Stimulated activated CD4-positive, alpha-beta T cell treated with anti-CD3 and anti-CD28 coated beads, Interleukin-12 subunit alpha, Interleukin-12 subunit beta, amount 100 ng/mL, for 48 hours (primary cell): ENCODE measurements at places on chromosomes 11 and 22.

GRCh38 chr11:56010716-56011115, 16.3 kb upstream of the OR5F1 start:
- no peak for DNase-seq

DNA sequence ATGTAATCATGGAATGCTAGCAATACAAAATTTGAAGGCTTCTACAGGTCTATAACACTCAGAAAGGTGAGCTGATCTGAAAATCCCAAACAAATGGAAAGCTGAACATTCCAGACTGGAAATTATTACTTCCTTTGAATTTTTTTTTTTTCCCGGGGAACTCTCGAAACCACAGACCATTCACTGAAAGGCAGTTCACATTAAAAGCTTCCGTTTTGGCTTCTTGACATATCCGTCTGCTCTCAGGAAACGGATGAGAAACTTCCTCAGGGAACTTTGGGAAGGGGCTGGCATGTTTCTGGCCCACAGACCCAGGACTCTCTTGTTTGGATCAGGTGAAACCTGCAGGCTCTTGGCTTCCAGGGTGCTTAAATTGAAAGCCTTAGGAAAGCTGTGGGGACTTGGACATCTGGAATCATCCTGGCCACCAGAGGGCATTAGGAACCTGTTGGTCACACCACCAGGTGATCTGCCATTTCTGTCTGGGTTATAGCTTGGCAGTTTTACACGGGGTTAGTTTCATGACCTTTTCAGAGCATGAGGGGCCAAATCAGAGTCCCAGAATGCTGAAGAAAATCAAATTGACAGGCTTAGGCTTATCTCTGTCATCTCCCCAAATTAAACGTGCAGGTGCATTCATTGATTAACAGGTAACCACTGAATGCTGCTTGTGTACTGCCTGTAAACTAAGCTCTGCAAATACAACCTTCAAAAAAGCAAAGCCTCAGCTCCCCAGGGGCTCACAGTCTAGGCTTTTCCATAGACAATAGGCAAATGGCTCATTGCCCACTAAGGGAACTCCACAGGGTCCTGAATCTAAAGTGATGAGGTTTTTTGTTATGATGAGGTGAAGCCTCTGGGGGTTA, 22.7 kb upstream of the GRAMD1B start:
- DNase-seq: peak; percentile 51

DNA sequence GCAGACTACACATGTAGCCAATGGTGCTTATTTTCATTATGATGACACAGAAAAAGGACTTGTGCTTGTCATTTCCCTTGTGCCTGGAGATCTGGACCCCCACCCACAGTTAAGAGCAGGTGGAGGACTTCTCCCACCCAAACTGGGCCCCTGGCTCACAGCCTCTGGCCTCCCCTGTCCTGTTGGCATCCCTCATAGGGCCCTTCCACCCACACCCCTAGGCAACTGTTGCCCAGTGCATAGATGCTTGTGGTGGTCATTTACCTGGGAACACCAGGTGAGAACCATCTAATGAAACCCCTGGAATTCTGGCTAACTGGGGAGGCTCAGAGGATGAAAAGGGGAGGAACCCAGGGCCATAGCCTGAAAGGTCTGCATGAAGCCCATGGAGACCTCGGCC, 355.9 kb downstream of the BUD13 start:
- DNase-seq: no peak

GRCh38 chr22:49544286-49544685, 283.4 kb downstream of the BRD1 start:
- DNase-seq: no peak

GRCh38 chr11:117011541-117011898, 86.7 kb downstream of the SIK3 start:
- DNase-seq: no peak

- no peak for DNase-seq
Measured at GRCh38 chr11:18780329-18780728, 11.3 kb downstream of the PTPN5 start.

GRCh38 chr11:61406991-61407728, 14.8 kb downstream of the TMEM216 start:
- DNase-seq: no peak

- DNase-seq: no peak
Measured at GRCh38 chr22:38255697-38256096, 17.1 kb downstream of the TMEM184B start.

DNA sequence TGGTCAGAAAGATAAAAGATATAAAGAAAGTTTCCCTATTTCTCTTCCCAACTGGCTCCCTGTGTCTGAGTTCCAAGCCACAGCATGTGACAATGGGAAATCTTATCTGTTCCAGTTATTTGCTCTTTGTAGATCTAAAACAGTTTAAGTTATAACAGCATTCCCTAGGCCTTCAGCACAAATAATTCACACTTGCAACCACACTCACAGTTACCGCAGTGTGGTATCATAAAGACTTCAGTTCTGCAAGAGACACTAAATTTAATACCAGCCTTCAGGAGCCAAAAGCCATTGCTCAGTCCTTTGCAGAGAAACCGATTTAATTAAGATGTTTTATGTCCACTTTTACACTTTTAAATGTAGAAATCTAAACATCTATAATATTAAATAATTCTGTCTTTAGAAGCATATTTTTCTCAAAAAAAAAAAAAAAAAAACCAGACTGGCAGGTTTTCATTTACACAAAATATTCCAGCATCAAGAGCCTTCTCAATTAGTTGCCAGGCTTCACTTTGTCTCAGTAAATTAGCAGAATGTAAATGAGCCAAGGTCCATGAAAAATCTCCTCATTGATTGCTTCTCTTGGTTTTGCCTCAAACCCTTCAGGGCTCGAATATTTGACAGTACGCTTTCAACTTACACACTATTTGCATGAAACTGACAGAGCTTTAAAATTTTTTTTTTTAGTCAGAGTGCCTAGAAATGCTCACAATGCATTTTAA, 300.0 kb upstream of the DDI1 start:
- no peak for DNase-seq

DNA sequence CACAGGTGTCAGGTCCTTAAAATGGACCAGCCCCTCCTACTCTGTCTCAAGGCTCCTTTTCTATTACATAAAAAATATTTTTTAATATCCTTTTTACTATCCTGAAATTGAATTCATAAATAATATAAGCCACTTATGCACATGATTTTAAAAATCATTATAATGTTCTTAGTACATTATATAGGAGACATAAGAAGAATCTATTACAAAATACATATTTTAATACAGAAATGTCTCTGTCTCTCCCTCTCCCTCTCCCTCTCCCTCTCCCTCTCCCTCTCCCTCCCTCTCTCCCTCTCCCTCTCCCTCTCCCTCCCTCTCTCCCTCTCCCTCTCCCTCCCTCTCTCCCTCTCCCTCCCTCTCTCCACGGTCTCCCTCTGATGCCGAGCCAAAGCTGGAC, 52.0 kb upstream of the SLC6A5 start:
- DNase-seq: no peak

DNA sequence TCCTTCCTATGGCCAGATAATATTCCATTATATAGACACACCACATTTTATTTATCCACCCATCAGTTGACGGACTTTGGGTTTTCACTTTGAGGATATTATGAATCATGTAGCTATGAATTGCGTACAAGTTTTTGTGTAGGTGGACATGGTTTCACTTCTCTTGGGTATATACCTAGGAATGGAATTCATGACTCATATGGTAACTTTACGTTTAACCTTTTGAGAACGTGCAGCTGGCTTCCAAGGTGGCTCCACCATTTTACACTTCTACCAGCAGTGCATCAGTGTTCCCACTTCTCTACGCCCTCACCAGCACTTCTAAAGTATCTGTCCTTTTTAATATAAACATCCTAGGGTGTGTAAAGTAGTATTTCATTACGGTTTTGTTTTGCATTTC, 112.0 kb downstream of the PLEKHA7 start:
- no peak for DNase-seq

DNA sequence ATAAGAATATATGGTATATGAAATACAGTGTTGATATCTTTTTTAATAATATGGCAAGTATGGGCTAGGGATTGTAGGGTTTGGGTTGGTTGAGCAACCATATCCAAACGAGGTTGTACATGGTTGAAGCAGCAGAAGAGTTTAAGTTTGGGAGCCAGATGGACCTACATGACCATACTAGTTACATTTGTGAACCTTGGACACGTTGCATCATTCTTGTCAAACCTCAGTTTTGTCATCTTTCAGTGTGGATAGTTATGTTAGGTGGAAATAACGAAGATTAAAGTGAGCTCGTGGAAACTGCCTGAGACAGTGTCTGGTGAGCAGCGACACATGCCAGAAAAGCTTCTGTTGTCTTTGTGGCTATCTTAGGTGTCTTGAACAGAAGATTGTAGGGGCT, 307.1 kb upstream of the KIRREL3 start:
- no peak for DNase-seq

DNA sequence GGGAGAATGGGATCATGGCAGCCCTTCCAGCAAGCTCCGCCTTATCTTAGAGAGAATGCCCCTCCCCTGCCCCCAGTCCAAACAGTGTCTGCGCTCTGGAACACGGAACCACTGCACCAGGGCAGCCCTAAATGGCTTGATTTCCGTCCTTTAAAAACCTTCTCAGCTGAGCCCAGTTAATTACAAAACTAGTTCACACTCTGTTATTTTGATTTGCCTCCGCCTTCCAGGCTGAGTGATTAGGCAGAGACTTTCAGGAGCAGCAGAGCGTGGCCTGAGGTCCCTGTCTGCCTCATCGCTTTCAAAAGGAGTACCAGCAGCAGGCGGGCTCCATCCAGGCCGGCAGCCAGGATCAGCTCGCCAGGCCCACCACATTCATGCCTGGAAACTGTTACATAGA, 313.0 kb downstream of the BRD1 start:
- no peak for DNase-seq

- no peak for DNase-seq
Measured at GRCh38 chr11:34308049-34308912, 49.5 kb downstream of the ABTB2 start.

DNA sequence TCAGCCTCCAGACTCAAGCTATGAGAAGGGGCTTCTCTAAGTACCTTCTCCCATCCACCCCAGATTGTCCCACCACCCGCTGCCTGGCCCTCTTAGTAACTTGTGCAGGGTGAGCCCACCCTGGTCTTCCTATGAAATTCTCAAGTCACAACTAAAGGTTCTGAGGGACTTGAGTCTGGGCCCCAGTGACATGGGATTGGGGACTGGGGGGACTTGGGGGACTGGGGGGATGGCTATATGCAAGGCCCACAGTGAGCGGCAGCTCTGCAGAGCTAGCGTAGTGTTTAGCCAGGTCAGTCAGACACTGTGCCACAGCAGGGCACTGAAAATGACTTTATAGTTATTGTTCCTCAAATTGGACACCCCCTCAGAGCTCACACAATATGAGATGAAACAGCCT, 622.3 kb upstream of the CADM1 start:
- no peak for DNase-seq

GRCh38 chr11:129637983-129638776, 177.5 kb upstream of the TMEM45B start:
- no peak for DNase-seq

- no peak for DNase-seq
Measured at GRCh38 chr11:41267451-41267850, 192.0 kb downstream of the LRRC4C start.

DNA sequence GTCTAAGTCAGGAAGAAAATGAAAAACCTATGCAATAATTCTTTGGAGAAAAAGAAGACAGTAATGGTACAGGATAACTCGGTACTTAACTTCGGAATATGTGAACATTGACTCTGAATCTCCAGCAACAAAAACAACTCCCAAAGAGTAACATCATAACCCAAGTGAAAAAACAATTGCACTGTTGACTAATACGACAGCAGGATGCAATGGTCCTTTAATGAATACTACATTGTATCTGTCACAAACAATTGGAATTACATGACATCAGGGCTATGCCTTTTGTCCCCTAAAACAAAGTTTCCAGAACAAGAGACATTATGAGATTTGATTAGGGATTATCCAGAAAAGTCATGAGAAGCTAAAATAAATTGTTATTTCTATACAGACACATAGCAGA, 1065.9 kb downstream of the LRRC4C start:
- no peak for DNase-seq

GRCh38 chr11:122280870-122281269, 164.9 kb upstream of the BLID start:
- DNase-seq: no peak

GRCh38 chr11:70668204-70669202, 270.2 kb downstream of the CTTN start:
- no peak for DNase-seq

- DNase-seq: no peak
Measured at GRCh38 chr22:29604076-29604360, 585 bp downstream of the NF2 start.

GRCh38 chr22:35452351-35452781, 52.4 kb downstream of the MCM5 start:
- DNase-seq: no peak

DNA sequence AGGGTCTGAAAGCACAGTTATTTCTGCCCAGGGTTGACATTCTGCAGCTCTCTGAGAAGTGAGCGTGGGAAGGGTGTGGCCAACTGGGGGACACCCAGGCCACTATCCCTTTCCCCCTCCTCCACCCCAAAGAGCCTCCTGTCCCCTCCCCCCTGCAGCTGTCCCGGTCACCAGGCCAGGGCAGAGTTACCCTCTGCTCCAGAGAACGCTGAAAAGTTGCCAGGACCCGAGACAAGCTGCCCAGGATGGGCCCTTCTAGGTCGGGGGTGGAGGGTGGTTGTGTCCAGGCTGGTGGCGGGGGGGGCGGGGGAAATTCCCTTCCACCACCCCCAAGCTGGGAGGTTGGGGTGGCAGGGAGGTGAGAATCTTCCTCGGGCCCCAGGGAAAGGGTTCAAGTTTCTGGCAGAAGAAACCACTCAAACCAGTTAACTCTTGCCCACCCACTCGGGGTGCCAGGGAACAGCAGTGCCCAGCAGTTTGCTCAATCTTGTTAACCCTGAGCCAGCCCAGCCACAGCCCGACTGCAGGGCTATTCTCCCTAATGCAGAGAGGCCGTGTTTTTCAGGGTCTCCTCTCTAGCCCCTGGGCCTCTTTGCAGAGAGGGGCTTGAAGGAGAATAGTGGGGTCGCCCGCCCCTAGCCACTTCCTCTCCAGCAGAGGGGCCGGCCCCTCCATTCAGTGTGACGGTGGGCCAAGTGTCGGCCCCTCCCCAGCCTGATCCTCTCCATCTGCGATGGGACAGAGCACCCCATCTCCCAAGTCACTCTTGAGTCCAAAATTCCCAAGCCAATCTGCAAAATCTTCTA, 697 bp downstream of the LGALS1 start:
- no peak for DNase-seq

- no peak for DNase-seq
Measured at GRCh38 chr22:46635756-46636155, 15.6 kb downstream of the GRAMD4 start.
